Bronchial epithelial cell (primary cell): ENCODE measurements at places on chromosomes 4 and X. TPM values are rescaled to one million over a fixed set of nuclear protein-coding genes. Genes with fewer than 3 reads are reported as not detected.

MAGEA4 gene
- not detected in 2 replicates for total RNA-seq

GPC3 gene
- total RNA-seq, result 0.26 and 0.90 TPM in 2 replicates

NLGN4X gene
- 0.13 TPM in 1 of 2 replicates, not detected in the other for total RNA-seq

GPR173 gene
- total RNA-seq, result under 0.01 TPM in 1 of 2 replicates, not detected in the other

CTAG1A gene
- total RNA-seq, result not detected in 2 replicates

SPANXB1 gene
- not detected in 2 replicates for total RNA-seq
